Left ventricle myocardium inferior (tissue), 1 donor: ENCODE measurements at places on chromosomes 3 and 15.

- H3K27me3 ChIP-seq, result no peaks in the 10 kb centered on the region
- H3K4me1 ChIP-seq, result peaks cover 56% of the 10 kb centered on the region
- H3K36me3 ChIP-seq, result peaks cover 18% of the 10 kb centered on the region
- peak overlapping the region; percentile 94 for H3K27ac ChIP-seq
Observed at GRCh38 chr15:101167753-101168462, 83.9 kb downstream of the CHSY1 start.

DNA sequence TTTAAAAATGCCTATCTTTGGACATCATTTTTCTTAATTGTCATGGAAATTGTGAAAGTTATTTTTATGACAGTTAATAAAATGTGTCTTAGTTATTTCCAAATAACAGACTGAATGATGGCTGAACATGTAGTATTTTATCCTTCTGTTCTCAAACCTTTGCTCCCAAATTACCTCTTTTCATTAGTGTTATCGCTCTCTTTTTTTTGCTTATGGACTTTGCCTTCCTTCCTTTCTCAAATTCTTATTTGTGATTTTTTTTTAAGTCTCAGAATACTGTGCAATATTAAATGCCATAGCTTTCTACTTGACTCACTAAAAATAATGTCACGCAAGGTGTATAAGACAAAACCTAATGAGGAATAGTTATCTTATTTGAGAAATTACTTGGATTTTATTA is 107.7 kb downstream of the VPS8 start:
- H3K36me3 ChIP-seq, result peaks cover 86% of the 10 kb centered on the region
- no peak for DNase-seq
- H3K27me3 ChIP-seq, result no peaks in the 10 kb centered on the region
- H3K27ac ChIP-seq, result no peak overlapping the region
- H3K4me3 ChIP-seq, result no peak overlapping the region

DNA sequence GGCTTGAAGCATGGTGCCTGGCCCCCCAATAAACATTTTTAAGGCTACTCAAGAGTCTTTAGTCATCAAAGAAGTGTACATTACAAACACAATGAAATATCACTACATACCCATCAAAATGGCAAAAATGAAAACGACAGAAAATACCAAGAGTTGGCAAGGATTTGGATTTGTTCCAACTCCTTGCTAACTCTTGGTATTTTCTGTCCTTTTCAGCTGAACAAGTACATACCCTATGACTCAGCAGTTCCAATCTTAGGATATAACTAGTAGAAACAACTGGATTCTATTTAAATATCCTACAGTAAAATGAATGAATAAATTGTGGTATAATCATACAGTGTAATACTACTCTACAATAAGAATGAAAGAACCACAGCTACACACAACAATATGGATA is 25.1 kb upstream of the GABPB1 start:
- DNase-seq, result no peak
- no peaks in the 10 kb centered on the region for H3K36me3 ChIP-seq
- H3K4me1 ChIP-seq, result no peaks in the 10 kb centered on the region
- no peaks in the 10 kb centered on the region for H3K27me3 ChIP-seq
- no peak overlapping the region for H3K27ac ChIP-seq

DNA sequence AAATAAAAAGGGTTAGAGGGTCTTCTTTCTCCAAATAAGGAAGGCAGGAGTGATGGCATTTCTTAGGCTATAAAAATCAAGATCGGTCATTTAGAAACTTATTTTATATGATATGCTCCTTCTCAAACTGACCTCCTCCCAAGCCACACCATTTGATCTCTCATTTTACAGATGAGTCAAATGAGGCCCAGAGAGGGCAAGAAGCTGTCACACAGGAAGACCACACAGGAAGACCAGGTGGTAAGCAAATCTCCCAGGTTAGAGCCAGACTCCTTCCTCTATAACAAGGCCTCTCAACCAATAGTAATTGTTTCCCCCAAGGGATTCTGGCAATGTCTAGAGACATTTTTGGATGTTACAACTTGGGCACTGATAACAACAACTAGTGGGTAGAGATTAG is 13.8 kb downstream of the TLE3 start:
- H3K4me3 ChIP-seq, result no peak overlapping the region
- H3K27me3 ChIP-seq, result peaks cover 52% of the 10 kb centered on the region
- peaks cover 37% of the 10 kb centered on the region for H3K36me3 ChIP-seq
- peaks cover 32% of the 10 kb centered on the region for H3K4me1 ChIP-seq
- H3K27ac ChIP-seq, result no peak overlapping the region

DNA sequence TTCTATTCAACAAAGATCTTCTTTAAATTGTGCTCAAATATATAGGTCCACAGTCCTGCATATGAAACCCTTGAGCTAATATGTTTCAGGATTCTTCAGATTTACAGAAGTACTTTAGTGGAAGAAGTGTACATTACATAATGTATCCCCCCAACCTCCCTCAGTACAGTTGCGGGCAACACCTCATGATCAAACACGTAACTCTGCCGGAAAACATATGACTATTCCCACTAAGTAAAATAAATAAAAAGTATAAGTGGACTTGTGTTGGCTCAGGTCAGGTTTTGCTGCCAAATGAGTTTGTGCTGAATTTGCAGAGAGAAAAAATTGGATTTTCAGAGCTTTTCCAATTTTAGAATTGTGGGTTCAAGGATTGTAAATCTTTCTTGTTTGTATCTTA is 267.6 kb upstream of the MDFIC2 start:
- no peak overlapping the region for H3K4me3 ChIP-seq
- no peaks in the 10 kb centered on the region for H3K4me1 ChIP-seq
- H3K36me3 ChIP-seq, result no peaks in the 10 kb centered on the region
- DNase-seq, result no peak
- no peak overlapping the region for H3K27ac ChIP-seq
